Erythroblast (primary cell): ENCODE measurements at places on chromosomes 5 and 9.

DNA sequence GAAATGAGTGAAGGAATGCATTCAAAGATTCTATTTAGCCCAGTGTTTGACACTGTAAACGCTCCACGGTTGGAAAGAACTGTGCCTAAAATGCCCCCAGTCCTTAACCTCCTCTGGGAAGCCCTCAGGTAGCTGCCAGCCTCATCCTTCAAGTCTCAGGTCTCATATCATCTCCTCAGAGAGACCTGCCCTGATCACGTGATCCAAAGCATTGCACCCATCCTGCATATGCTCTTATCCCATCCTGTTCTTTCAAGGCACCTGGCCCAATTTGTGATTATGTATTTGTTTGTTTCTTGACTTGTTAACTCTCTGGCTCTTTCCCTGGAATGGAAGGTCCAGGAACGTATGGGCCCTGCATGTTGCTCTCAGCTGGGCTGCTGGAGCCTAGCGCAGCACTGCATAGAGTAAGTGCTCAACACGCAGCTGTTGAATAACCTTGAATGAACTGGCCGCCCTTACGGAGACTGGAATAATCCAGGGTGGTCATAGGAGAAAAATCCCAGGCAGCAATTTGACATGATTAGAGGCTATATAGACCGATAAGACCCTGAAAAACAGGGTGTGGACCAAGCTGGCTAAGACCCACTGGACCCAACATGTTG lies 8.7 kb downstream of the C1QTNF2 start:
- no peak for DNase-seq

- DNase-seq: no peak
Measured at GRCh38 chr5:149181732-149182131, 40.4 kb downstream of the ABLIM3 start.

DNA sequence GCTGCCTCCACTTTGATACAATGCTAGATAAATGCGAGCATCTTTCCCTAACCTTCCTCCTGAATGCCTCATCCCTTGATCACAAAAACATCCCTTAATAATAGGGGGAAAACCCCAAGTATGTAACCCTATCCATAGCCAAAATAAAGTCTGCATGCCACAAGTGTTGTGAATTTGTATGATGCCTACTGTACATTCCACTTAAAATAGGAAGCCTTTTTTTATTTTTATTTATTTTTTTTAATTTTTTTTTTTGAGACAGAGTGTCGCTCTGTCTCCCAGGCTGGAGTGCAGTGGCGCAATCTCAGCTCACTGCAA lies 207.0 kb downstream of the AOPEP start:
- no peak for DNase-seq

DNA sequence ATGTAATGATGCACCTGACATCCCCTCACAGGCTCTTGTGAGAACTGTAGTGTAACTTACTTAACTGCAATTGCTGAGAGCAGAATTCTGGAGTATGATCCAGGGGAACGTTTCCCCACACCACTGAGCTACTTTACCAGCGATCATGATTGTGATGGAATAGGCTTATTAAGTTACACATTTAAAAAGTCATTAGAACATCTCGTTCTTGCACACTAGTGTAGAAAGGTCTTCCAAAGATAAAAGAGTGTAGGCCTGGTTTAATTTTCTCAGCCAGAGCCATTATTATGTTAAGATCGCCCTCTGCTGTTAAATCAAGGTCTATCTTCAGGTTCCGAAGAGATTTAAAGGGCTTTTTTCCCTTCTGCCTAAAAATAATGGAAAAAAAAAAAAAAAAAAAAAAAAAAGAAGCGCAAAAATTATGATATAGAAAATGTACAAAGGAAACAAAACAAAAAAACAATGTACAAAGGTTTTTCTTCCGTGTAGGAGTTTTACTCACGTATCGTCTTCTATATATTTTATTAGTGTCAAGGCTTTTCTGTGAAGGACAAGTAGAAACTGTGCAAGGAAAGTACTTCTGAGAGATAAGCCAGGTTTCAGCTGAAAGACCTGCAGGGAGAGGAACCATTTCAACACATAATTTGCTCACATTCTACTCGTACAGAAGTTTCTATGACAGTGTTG lies 18.6 kb upstream of the MOB3B start:
- peak; percentile 49 for DNase-seq

DNA sequence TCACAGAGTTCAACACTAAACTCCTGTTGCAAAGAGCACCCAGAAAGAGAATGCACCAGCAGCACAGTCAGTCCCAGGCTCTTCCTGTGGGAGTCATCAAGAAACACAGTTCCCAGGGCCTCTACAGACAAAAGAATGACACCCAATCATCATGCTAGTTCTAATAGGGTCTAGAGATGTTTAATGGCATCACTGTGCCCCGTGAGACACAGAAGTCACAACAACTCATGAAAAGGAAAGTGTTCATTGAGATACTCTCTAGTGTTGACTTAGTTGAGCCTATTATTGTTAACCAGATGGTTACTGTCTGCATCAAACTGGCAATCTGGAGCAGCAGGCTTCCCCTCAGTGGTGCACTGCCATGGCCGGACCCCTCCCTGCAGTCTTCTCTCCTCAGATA lies 1.6 kb downstream of the KLHL3 start:
- DNase-seq: no peak

- DNase-seq: no peak
Measured at GRCh38 chr9:78439866-78440830, 143.2 kb downstream of the PSAT1 start.

DNA sequence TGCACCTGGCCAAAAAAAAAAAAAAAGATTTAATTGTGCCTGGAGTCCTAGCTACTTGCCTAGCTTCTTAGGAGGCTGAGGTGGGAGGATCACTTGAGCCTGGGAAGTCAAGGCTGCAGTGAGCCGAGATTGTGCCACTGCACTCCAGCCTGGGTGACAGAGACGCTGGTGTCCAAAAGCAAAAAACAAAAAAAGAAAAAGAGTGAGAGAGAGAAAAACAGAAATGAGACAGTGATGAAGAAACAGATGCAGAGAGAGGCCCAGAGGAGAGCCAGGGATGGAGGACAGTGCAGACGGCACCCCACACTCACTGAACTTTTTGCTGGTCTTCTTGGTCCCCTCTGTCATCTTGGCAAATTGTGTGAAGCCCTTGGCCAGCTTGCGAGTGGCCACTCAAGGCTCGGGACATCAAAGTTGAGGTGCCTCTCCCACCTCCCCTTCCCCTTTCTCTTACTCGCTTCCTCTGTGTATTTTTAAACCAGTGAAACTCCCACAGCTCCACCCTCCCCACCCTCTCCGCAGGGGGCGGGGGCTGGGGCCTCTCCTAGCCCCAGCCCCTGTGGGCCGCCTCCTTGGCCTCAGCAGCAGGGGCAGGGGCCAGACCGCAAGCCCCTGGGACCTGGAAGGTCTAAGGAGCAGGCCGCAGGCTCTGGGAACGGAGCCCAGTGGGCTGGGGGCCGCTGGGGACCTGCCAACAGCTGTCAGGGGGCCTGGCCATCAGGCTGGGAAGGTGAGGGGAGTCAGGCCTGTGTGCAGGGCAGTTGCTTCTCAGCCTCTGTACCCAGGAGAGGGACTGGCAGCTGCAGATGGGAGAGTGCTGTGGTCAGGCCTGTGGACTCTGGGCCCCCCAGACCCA lies at the start of gene SH2D3C:
TSS of gene SH2D3C (minus strand) at position 387 of the 856 bp plus-strand sequence. CDS start at position 348, 39 bp downstream.
- DNase-seq: no peak
